ENCODE measurements at places on chromosomes 7 and 10. TPM values are rescaled to one million over a fixed set of nuclear protein-coding genes. Genes with fewer than 3 reads are reported as not detected.

DNA sequence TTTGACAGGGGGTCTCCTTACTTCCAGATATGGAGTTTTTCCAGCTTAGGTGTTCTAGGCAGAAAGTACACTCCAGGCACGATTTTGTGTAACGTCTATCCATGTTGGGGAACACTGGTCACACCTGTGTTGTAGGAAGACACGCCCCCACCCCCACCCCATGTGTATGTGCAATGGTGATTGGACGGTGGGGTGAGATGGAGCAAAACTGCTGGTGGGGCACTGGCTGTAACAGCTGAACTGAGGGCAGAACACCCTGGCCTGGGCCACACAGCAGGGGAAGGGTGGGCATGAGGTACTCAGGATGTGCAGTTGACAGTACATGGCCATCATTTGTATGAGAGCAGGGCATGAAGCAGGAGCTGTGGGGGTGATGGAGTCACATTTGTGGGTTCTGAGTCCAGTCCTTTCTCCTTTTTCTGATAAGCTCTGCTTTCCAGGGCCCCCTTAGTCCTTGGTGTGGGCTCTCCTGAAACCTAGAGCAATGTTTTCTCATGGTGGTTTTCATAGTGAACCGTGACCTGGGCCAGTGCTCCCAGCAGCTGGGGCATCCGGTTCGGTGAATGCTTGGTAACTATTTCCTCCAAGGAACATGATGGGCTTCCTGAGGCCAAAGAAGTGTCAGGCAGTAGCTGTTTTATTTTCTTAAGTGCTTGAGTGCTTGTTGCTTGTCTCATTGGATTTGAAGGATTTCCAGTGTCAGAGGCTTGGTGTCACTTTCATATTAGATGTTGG lies 63.4 kb upstream of the AQP1 start:
- DNase-seq, result no peak

GRCh38 chr7:25520017-25520416 lies 291.7 kb upstream of the NPVF start:
- DNase-seq, result no peak

- DNase-seq, result no peak
Observed at GRCh38 chr10:101260764-101261481, 31.7 kb upstream of the LBX1 start.

GRCh38 chr7:50416527-50417182 lies 33.5 kb downstream of the FIGNL1 start:
- no peak for DNase-seq

Gene DEPP1
- total RNA-seq, result 28.0 TPM

Gene TCAF2
- 0.57 TPM for total RNA-seq

Data from right cardiac atrium (tissue), 5 donors.